Glomerular endothelial cell (primary cell): ENCODE measurements at places on chromosomes 2 and 18. TPM values are rescaled to one million over a fixed set of nuclear protein-coding genes. Genes with fewer than 3 reads are reported as not detected.

TTR gene
- not detected in 2 replicates for total RNA-seq

DOK6 gene
- 1.1 and 1.2 TPM in 2 replicates for total RNA-seq

AQP12A gene
- total RNA-seq, result not detected in 2 replicates

DSG1 gene
- 0.15 TPM in 1 of 2 replicates, not detected in the other for total RNA-seq

ACADL gene
- 0.05 TPM in 1 of 2 replicates, not detected in the other for total RNA-seq

CYB5A gene
- total RNA-seq, result 78.1 and 133 TPM in 2 replicates

TRIM54 gene
- 0.12 TPM in 1 of 2 replicates, not detected in the other for total RNA-seq

TNFAIP6 gene
- 0.82 TPM in 1 of 2 replicates, not detected in the other for total RNA-seq

TUBA4B gene
- not detected in 2 replicates for total RNA-seq

KCNG2 gene
- not detected in 2 replicates for total RNA-seq

EVA1A gene
- total RNA-seq, result 114 and 140 TPM in 2 replicates

ABCG5 gene
- not detected in 2 replicates for total RNA-seq

SCG2 gene
- 0.29 and 0.34 TPM in 2 replicates for total RNA-seq

LOXHD1 gene
- total RNA-seq, result not detected in 2 replicates

SGPP2 gene
- 1.4 TPM in 1 of 2 replicates, not detected in the other for total RNA-seq

MORN2 gene
- total RNA-seq, result 8.4 and 11.4 TPM in 2 replicates

IL36G gene
- total RNA-seq, result not detected in 2 replicates

DNAJC27 gene
- total RNA-seq, result 2.2 and 2.3 TPM in 2 replicates

PAX8 gene
- total RNA-seq, result 21.9 and 30.2 TPM in 2 replicates

UGT1A10 gene
- not detected in 2 replicates for total RNA-seq

CDH7 gene
- total RNA-seq, result under 0.01 and 0.19 TPM in 2 replicates

TMEM247 gene
- total RNA-seq, result not detected in 2 replicates

PRSS56 gene
- total RNA-seq, result not detected in 2 replicates

CNGA3 gene
- not detected in 2 replicates for total RNA-seq

ATL2 gene
- total RNA-seq, result 34.4 and 48.5 TPM in 2 replicates

TEKT4 gene
- not detected in 2 replicates for total RNA-seq

LTBP1 gene
- total RNA-seq, result 63.4 and 79.6 TPM in 2 replicates

SLC4A5 gene
- 0.10 and 0.18 TPM in 2 replicates for total RNA-seq

SF3B6 gene
- total RNA-seq, result 163 and 169 TPM in 2 replicates

GALNT5 gene
- total RNA-seq, result 0.48 and 2.6 TPM in 2 replicates

ATP8B1 gene
- 56.7 and 68.8 TPM in 2 replicates for total RNA-seq

DYSF gene
- 300 and 435 TPM in 2 replicates for total RNA-seq

NDC80 gene
- 6.4 and 9.0 TPM in 2 replicates for total RNA-seq

ANKRD30BL gene
- total RNA-seq, result not detected in 2 replicates

LINC00305 gene
- total RNA-seq, result 2.6 TPM in 1 of 2 replicates, not detected in the other

B4GALT6 gene
- total RNA-seq, result 10.2 and 11.8 TPM in 2 replicates

MDH1B gene
- 0.12 and 0.29 TPM in 2 replicates for total RNA-seq

VSNL1 gene
- not detected in 2 replicates for total RNA-seq

SIX2 gene
- 1.8 and 10.5 TPM in 2 replicates for total RNA-seq

GAREM1 gene
- total RNA-seq, result 0.82 and 0.92 TPM in 2 replicates

ADRA2B gene
- total RNA-seq, result not detected in 2 replicates

ARHGAP15 gene
- not detected in 2 replicates for total RNA-seq

EFEMP1 gene
- total RNA-seq, result 1,158 and 1,797 TPM in 2 replicates

NMUR1 gene
- not detected in 2 replicates for total RNA-seq

LHCGR gene
- total RNA-seq, result 0.70 TPM in 1 of 2 replicates, not detected in the other

IGFBP5 gene
- total RNA-seq, result 23.4 and 36.8 TPM in 2 replicates

MYCN gene
- 1.8 and 6.5 TPM in 2 replicates for total RNA-seq

HDAC4 gene
- total RNA-seq, result 18.3 and 36.3 TPM in 2 replicates

MTHFD2 gene
- 33.7 and 48.5 TPM in 2 replicates for total RNA-seq

MOCOS gene
- total RNA-seq, result 1.3 and 1.8 TPM in 2 replicates

CD226 gene
- under 0.01 TPM in 1 of 2 replicates, not detected in the other for total RNA-seq

DUSP19 gene
- 1.4 and 4.3 TPM in 2 replicates for total RNA-seq

PCARE gene
- not detected in 2 replicates for total RNA-seq

CHST9 gene
- total RNA-seq, result 0.05 TPM in 1 of 2 replicates, not detected in the other

ITGB6 gene
- 0.47 and 0.68 TPM in 2 replicates for total RNA-seq

FOXD4L1 gene
- total RNA-seq, result 0.05 TPM in 1 of 2 replicates, not detected in the other
